ENCODE measurements at places on chromosomes 3 and 15. TPM values are rescaled to one million over a fixed set of nuclear protein-coding genes. Genes with fewer than 3 reads are reported as not detected.

The PAK2 gene
- total RNA-seq, result 186 TPM

The CD96 gene
- not detected for total RNA-seq

The RTP3 gene
- not detected for total RNA-seq

The BLOC1S6 gene
- 63.8 TPM for total RNA-seq

The MESP2 gene
- not detected for total RNA-seq

The TEX55 gene
- total RNA-seq, result not detected

The LPCAT4 gene
- 9.5 TPM for total RNA-seq

The EXOSC7 gene
- total RNA-seq, result 50.4 TPM

The FYTTD1 gene
- total RNA-seq, result 73.2 TPM

- no peak for DNase-seq
Measured at GRCh38 chr3:158404131-158404718, 166.8 kb upstream of the MLF1 start.

DNA sequence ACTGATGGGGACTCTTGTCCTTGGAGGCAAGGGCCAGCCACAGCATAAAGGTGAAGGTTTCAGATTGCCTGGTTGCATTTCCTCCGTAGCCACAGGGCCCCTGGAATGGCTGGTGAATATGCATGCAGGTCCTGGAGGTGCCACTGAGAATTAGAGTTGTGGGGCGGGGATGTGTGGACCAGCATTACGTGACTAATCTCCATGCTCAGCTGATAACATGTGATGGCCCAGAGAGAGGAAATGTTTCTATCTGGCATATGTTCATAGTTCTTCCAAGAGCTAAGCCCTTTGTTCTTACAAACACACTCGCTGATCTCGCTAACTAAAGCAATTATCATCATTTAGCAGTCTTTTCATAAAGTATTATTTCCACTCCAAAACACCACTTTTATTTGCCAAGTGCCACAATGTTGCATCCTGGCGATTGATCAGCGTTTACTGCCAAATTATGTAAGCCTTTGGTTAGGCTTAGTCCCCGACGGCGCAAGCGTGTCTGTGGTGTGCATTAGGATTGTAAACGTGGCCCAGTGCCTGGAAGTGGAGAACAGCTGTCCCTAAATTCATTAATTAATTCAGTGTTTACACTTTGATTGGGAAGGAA is 55.9 kb downstream of the CGNL1 start:
- peak; percentile 51 for DNase-seq

DNA sequence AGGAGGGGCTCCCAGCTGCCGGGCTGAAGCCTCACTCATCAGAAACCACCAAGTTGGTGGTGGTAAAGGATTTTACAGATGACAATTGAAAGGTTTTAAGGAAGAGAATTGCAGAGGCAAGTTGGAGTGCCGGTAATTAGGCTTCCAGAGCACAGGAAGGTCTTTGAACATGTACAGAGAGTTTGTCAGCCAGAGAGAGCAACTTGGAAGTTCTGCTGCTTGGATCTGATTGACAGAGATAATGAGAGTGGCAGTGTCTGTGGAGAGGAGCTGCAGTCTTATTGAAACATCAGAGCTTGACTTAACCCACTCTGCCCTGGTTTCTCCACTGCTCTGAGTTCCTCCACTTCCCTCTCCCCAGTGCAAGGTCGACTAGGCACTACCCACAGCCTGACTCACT is 448.6 kb downstream of the EPHB1 start:
- no peak for DNase-seq

DNA sequence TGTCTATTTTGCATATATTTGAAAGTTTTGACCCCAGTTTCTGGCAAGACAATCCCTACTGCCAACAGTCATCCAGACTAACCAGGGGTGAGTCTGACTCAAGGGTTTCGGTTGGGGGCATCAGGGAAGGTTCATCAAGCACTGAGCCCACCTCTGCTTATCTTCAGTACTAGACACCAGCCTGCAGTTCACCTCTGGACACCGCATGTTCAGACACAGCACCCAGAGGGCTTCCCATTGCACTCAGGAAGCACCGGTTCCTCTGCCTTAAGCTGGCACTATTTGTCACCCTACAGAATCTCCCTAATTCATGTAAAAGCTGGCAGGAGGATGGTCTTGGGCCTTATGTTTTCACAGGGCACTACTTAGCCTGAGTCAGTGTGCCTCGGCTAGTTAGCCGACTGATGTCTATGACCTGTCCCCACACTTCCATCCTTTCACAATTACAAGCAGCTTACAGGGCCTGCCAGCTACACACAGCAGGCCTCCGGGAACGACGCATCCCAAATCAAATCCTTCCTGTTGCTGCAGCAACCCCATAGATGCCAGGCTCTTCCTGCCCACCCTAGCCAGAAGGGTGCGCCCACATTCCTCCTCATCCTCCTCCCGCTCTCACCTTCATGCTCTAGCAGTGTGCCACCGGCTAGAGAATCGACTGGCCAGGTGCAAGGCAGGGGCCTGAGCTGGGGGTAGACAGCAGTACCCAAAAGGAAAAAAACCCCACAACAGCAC is 52.5 kb downstream of the SH3BP5 start:
- no peak for DNase-seq

DNA sequence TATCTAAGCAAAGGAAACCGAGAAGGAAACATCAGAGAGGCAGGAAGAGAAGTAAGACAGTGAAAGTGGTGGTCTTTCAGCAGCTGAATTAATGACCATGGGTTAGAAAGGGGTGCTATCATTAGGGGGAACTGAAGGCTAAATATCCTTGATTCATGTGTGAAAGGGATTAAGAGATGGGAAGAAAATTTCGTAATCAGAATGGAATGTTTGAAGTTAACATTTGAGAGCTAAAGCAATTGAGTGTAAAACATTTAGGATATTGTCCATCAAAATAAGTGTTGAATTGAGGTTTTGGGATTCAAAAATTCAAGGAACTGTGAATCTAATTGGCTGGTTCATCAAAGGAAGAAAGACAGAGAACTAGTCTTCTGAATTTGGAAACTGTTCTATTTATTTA is 4.1 kb upstream of the ECT2 start:
- no peak for DNase-seq

- peak; percentile 56 for DNase-seq
Measured at GRCh38 chr3:101950510-101950909, 101.2 kb downstream of the NFKBIZ start.

DNA sequence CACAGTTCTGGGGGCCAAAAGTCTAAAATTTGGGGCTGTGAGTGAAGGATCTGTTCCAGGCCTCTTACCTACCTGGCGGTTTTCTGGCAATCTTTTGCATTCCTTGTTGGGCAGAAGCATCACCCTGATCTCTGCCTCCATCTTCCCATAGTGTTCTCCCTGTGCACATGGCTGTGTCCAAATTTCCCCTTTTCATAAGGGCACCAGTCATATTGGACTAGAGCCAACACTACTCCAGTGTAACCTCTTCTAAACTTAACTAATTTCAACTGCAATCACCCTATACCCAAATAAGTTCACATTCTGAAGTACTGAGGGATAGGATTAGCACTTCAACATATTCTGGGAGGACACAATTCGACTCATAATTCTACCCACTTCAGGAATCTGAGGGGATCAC is 85.0 kb downstream of the CCNL1 start:
- DNase-seq, result no peak

GRCh38 chr15:42065033-42065432 is 29.3 kb downstream of the PLA2G4D start:
- DNase-seq, result peak; percentile 41

GRCh38 chr3:48084929-48085328 is 68.7 kb upstream of the MAP4 start:
- peak; percentile 16 for DNase-seq

DNA sequence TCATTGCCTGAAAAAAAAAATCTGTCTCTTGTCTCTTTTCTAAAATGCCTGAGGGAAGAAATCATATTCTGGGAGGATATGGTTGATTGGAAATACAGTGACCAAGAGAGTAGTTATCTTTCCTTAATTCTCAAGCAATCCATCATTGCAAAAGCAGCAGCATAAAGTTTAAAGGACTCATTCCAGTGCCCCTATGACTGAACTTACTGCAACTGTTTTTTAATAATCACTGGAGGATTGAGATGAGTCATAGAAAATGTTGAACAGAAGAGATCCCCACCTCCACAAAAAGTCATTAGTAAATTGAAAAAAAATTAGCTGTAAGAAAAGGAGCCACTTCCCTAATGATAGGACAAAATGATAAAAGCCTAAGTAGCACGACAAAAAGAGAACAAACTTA is 121.5 kb downstream of the SLC9A9 start:
- no peak for DNase-seq

- no peak for DNase-seq
Measured at GRCh38 chr15:52808441-52808840, 18.3 kb upstream of the ONECUT1 start.

GRCh38 chr3:40130721-40131120 is 178.8 kb upstream of the EIF1B start:
- peak; percentile 15 for DNase-seq

DNA sequence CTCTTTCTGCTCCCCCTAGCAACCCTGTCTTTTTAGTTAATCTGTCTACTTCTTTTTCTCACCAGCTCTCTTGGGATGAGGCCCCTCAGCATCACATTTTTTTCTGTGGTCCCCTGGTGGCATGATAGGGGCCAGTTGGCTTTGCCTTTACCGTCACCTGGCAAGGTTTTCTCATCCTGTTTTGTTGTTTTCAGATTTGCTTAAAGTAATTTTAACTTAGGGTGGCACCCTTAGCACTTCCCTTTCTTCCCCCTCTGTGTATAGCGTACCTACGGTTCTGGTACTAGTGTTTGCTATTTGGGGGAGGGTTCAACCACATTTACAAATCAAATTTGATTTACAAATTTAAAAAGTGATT is 35.6 kb downstream of the PDCD6IP start:
- DNase-seq, result no peak

DNA sequence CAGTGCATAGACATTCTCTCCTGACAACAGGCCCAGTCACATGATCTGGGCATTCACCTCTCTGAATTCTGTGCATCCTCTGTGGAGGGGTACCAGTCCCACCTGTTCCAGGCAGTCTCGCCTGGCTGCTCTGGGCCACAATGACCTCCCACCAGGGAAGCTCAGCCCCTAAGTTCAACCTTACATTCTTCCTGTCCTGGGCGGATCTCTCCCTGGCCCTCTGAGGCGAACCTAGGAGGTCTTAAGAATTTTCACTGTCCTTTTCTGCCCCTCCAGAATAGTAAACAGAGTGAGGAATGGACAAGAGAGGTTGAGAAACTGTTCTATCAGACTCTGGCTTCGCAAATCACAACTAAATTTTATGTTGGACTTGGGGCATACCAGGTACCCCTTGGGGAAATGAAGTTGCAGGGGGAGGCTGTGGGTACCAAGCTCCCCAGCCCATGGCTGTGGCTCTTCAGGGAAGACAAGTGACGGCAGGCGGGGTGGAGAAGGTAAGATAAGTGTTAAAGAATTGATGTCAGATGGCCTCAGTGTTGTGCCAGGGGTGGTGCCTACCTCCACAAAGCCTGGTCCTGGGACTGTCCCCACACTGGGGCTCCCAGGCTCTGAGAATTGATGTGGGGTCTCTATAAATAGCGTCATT is 5.3 kb downstream of the SCN5A start:
- DNase-seq, result no peak

DNA sequence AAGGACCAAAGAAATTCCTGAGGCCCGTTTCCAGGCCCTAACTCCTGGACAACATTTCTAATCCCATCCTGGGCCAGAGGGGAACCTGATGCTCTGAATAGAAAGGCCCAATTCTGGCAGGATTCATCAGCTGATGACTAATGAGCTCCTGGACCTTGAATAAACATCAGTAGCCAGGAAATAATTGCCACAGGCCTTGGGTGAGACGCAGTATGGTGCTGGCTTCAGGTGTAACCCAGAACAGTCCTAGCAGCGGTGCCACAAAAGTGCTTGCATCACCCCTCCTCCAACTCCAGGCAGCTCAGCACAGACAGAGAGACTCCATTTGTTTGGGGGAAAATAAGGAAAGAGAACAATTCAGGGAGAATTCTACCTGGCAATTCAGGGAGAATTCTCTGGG is 184.7 kb upstream of the POU1F1 start:
- DNase-seq, result no peak

DNA sequence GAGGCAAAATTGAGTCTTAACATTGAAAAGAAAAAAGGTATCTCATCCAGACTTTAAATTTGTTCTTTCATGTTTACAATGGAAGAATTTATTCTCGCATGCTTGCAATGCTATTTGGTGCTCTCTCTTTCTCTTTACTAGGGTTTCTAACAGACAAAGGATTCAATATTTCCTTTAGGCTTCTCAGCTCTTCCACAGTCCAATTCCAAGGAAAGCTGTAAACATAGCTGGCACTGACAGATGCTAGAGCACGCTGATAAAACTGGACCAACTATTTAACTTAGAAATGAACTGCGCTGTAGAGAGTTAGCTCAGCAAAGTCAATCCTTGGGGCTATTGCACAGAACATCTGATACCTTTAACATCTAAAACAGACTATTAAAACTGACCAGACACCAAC is 81.3 kb downstream of the PDZRN3 start:
- no peak for DNase-seq

DNA sequence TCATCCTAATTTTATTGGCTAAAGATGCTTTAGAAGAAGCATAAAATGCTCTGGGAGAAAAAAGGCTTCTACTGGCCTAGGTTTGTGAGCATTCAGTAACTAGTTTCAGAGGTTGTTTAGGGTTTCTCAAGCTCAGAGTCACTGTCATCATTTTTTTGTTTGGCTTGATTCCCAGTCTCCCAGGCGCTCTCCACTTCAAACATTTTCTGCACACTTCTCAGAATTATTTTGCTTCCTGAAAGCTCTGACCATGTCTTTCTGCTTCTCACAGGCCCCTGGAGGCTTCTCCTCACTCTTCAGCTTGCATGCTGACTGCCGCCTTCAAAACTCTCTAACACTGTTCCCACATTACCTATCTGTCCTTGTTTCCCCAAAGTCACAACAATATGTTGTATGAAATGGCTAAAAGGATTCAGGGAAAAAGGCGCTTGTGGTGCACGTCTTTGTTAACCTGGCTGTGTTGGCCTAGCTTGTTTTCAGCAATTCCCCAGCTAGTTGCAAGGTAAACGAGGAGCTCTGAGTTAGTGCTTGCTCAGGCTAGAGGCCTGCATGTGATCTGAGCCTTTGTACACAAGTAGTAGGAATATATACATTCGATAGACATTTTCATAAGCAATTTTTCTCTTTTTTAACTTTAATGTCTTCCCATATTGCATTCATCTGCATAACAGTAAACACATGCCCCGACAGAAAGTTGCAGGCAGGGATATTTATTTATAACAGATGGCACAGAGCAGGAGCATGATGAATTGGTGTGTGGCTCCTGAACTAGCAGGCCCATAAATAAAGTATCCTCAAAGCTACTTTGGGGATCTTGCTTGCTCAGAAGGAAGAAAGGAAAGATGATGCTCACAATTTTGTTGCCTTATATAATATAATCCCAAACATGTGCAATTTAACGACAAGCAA is 129.2 kb upstream of the DPH6 start:
- DNase-seq, result peak; percentile 59

All from dermis blood vessel endothelial cell (primary cell).